Renal cortical epithelial cell (primary cell): ENCODE measurements at places on chromosomes 1 and 21. TPM values are rescaled to one million over a fixed set of nuclear protein-coding genes. Genes with fewer than 3 reads are reported as not detected.

DNA sequence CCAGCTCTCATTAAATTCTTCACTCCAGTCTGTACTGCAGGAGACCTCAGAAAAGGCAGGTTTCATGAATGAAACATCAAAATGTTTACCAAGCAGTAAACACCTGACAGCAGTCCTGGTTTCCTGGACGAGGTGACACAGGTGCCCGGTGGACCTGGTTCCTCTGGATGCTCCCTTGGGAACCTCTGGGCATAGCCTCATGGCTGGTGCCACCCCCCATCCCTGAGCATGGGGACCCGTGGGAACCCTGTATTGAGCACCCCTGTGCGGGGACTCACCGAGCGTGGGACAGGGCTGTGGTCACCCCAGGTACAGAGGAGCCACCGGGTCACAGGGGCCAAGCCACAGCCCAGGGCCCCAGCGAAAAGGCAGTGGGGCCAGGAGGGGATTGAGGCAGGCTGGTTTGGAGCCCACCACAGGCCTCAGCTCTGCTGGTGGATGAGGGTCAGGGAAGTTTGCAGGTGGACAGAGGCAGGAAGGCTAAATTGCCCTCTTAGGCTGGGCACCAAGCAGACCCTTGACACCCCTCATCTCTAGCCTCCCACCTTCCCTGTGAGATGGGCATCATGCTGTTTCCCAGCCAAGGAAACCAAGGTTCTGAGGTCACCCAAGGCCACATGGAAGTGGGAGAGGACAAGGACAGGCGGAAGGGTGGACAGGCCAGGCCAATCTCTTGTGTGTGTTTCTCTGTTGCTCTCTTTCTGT, 158.4 kb downstream of the PTPRU start:
- DNase-seq: no peak

GRCh38 chr1:158116311-158117167, 64.2 kb upstream of the CD1D start:
- DNase-seq: no peak

DNA sequence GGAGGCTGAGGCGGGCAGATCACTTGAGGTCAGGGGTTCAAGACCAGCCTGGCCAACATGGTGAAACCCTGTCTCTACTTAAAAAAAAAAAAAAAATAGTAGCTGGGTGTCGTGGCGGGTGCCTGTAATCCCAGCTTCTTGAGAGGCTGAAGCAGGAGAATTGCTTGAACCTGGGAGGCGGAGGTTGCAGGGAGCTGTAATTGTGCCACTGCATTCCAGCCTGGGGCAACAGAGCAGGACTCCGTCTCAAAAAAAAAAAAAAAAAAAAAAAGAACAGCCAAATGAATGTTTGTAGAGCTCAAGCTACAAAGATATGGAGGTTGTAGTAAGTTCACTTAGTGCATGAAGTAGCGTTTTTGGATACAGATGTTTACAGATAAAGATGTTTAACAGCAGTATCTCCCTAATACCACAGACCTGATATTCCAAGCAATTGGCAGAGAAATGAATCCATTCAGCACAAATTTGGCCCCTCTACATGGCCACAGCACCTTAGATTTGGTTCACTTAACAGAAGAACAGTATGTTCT, 49.5 kb upstream of the IPO9 start:
- DNase-seq: no peak

GRCh38 chr1:42753070-42753469, 13.0 kb upstream of the CLDN19 start:
- DNase-seq: peak; percentile 52

DNA sequence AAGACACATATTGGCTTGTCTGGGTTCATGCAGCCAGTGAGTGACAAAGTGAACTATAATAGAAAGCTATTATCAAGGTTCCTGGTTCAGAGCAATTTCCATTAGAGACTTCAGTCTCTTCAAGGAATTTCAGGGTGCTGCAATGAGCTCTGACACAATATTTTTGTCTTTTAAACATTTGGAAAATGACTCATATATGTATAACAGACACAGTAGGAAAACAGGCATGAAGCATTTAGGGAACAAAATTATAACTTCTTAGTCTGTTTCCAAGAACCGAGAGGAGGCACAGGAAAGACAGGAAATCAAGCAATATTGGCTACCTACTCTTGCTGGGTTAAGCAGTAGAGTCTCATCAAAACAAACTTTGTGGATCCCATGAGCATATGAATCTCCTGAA, 170.4 kb downstream of the PTPRC start:
- DNase-seq: no peak

DNA sequence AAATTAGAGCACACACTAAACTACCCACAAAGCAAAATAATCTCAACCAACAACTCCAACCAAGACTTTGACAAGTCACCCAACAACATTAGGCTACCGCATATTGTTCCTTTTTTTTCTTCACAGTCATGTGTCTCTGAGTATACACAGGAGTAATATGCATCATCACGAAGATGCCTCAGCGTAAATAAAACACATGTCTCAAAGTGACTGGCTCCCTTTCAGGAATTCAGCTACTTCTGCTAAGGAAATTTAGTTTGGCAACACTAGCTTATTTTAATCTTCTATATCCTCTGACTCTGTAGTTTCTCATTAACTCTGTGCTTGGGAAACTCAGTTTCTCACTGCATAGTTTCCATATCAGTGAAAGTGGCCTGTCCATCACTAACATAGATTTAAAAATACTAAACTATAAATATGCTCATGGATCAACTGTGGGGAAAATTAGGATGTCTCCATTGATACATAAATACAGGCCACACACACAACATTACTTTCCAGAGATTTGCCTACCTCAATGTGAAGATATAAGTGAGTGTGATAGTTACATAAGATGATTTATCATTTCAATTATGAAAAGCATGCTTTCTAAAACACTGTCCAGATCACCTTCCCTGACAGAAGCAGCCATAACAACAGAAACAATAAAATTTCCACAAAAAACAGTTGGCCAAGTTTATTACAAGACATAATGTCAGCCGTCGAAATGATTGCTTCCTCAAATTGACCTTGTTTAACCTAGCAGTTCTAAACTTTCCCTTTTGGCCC, 113.2 kb downstream of the PTGER3 start:
- peak; percentile 64 for DNase-seq

- DNase-seq: no peak
Observed at GRCh38 chr21:44074315-44074958, 32.8 kb upstream of the PWP2 start.

- DNase-seq: no peak
Observed at GRCh38 chr21:45861156-45861870, 120.3 kb upstream of the COL6A1 start.

GRCh38 chr1:231636157-231636556, 9.6 kb downstream of the DISC1 start:
- peak; percentile 56 for DNase-seq

DNA sequence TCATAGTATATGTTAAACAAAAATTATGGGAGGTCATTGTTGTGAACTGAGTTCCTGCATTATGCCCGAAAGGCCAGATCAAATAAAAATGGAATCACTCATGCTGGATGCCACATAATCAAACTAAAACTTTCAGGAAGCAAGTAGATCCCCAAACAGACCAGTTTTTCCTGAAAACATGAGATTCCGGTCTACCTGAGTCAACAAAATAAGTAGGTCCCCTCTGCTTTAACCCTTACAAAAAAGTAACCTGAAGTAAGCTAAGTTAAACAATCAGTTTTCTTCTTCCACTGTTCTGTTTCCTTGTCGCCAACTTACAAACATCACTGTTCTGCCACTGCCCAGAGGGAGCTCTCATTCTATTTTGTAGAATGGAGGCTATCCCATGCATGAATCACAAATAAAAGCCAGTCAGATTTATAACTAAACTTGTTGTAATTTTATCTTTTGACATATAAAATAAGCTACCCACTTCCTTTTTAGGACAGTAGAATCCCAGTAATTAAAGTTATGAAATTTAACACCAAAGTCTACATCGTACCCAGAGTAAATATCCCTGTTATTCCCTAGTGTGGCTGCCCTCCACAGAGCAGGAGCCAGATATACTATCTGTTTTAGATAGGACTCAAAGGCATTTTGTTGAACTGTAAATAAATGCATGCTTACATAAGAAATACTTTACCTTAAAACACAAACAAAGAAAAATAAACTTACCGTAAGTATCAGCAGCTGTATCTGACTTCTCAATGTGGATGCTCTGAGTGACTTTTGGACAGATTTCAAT, 149.4 kb downstream of the TIAM1 start:
- DNase-seq: no peak

- DNase-seq: no peak
Observed at GRCh38 chr1:181485287-181486097, 2.2 kb downstream of the CACNA1E start.

DNA sequence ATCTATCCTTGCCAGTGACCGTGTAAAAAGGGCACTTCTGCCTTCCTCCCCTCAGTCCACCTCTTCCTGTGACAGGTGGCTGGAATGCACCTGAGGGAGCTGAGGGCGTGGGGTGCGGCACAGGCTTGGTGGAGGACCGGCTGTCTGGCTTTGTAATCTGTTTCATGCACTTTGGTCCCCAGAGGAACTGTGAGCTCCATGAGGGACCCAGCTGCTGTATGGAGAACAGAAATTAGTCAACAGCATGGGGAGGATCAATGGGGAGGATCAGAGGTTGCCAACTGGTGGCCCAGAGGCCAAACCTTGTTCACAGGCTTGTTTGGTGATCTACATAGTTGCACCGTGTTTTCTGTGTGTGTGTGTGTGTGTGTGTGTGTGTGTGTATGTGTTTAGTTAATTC, 19.0 kb upstream of the LUZP1 start:
- no peak for DNase-seq

DNA sequence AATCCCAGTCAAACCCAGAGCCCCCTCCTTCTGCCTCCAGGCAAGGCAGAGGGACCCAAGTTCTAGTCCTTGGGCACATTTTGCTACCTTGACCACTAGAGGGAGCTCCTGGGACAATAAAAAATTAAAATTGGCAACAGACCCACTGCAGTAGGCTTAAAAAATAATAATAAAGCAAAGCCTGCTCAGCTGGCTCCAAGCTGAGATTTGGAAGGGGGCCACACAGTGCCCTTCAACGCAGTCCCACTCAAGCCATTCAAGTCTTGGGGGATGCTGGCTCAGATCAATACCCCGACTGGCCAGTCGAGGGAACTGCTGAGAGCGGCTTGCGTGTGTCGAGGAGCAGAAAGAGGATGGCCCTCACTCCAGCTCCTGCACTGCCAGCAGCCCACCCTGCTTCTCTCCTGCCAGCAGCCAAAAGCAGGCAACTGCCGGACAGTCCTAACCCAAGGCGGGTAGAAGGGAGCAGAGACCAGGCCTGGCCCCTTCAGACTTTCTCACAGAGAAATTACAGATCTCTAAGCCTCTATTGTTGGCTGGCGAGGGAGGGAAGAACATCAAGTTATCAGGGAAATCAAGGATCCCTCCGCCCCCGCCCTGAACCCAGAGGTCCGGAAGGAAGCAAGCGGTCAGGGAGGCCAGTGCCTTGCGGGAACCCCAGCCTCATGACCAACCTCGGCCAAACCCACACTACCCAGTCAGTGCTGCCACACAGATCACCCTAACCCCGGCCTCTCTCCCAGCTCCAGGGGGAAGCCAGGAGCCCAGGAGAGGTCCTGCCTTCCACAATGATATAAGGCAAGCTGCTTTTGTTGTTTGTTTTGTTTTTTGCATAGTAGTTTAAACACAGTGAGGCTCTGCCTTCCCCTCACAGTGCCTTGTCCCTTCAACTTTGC, 4.9 kb upstream of the ALDH4A1 start:
- peak; percentile 44 for DNase-seq

DNA sequence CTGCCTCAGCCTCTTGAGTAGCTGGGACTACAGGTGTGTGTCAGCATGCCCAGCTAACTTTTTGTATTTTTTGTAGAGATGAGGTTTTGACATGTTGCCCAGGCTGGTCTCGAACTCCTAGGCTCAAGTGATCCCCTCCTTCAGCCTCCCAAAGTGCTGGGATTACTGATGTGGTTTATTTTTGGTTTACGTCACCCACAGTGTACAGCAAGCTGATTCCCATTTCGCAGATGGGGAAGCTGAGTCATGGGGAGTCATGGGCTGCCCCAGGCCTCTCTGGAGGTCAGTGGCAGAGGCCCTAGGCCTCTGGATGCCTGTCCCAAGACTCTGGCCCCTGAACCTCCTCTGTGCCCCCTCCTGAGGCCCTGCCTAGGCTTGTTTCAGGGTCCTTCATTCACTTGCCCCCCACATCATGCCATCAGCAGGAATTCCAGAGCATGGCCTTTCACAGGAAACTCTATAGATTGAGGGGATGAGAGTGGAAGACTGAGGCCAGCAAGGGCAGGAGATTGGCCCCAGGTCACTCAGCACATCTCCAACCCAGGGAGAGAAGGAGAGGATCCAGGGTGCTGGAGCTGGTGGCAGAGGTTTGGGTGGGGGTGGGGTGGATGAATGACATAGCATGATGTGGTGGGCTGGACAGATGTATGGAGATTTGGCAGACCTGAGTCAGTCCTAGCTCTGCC, 266.0 kb downstream of the PTPRU start:
- DNase-seq: no peak

DNA sequence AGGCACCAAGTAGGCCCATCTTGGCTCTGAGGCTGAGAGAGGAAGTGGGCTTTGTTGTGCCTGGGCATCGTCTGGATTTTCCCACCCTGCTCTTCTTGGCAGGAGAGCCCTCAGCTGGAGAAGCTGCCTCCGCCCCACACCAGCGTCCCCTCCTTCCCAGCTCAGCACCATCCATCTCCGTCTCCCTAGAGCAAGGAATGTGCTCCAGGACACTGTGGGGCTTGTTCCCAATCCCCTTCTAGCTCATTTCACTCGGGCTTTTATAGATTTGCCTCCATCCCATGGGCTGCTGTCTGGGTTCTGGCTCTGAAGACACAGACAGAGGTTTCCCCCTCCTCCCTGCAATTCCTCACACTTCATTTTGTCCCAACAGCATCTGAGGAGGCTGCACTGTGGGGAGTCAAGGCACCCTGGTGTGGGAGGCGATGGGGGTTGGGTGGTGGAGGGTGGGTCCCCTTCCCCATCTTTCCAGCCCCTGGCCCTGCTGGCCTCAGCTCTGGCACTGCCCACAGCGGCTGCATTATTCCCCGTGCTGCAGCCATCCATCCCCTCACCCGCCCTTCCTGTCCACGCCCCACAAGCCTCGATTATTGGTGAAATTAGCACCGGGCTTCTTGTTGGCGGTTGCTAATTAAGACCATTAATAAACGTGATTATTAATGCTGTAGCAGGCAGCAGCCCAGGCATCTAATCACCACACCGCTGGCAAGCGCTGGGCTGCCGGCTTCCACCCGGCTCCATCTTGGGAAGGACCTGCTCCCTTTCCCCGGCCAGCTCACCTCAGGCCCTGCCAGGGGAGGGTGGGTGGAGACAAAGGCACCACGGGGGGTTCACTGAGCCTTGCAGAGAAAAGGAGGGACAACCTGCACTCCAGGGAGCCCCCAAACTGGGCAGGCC, 21.7 kb downstream of the RHBG start:
- no peak for DNase-seq

NLRP3 gene
- total RNA-seq: 0.70 and 9.9 TPM in 2 replicates

CHRM3 gene
- total RNA-seq: 8.6 TPM in 1 of 2 replicates, not detected in the other

PRKCZ gene
- 31.3 and 34.6 TPM in 2 replicates for total RNA-seq

RHBDL2 gene
- total RNA-seq: 1.8 and 2.6 TPM in 2 replicates
